ENCODE measurements at places on chromosomes 1 and 21.

GRCh38 chr1:14944471-14944985 lies 209.0 kb upstream of the TMEM51 start:
- DNase-seq = no peak

GRCh38 chr1:231611851-231612250 lies 14.7 kb upstream of the DISC1 start:
- DNase-seq = no peak

DNA sequence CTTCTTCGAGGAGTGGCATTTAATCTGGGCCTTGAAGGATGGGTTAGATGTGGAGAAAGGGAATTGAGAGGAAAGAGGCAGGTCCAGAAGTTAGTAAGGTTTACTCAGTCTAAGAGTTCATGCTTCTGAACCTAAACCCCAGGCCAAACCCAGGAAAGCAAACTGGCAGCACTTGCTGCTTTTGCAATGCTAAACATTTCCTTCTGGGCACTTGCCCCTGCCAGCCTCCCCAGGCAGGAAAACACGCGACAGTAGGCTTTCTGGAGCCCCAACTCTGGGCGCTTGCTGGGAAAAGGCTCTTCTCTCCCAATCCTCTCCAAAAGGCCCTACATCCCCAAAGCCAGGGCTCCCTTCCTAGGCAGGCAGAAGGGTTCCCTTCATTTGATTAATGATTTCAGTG lies 2.5 kb downstream of the OLFML2B start:
- no peak for DNase-seq

DNA sequence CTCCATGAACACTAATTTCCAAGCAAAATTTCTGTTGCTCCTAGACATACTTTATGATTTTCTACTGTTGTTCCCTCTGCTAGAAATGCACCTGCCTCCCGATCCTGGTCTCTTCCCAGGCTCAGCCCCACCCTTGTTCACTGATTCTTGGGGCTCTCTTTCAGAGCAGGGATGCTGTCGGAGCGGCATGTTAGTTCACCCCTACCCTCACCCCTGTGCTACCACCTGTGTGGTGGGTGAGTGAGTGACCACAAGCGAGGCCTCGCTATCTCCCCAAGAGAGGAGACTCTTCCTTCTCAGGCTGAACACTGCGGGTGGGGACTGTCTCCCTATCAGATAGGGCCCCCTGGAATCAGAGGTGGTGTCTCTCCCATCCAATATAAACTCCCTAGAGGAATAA lies 4.9 kb upstream of the S100A8 start:
- DNase-seq = no peak

DNA sequence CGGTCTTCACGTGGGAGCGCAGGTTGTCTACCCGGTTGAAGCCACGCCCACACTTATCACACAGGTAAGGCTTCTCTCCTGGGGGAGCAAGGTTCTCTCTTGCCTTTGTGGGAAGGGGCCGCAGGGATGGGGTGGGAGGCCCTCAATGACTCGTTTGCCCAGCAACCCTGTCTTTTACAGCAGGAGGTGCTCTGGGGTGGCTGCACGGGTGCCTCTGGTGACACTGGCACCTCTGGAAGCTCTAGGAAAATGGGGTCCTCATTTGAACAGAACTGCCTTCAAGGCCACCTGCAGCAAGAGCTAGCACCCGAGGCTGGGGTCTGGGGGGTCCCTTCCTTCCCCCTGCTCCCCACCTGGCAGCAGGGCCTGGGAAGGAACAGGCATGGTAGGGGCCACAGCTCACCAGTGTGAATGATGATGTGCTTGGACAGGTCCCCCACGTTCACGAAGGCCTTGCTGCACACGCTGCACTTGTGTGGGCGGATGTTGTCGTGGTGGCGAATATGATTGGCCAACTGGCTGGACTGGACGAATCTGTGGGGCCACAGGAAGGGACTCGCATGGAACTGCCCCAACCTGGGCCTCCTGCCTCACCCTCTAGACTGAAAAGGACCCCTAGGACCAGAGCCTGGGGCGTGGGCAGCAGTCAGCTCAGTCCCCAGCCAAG lies 33.1 kb downstream of the ZBTB17 start:
- DNase-seq = no peak

All from NCI-H2029 (cell line).